AG04450 (cell line): ENCODE measurements at places on chromosomes 16 and 17. TPM values are rescaled to one million over a fixed set of nuclear protein-coding genes. Genes with fewer than 3 reads are reported as not detected.

DNA sequence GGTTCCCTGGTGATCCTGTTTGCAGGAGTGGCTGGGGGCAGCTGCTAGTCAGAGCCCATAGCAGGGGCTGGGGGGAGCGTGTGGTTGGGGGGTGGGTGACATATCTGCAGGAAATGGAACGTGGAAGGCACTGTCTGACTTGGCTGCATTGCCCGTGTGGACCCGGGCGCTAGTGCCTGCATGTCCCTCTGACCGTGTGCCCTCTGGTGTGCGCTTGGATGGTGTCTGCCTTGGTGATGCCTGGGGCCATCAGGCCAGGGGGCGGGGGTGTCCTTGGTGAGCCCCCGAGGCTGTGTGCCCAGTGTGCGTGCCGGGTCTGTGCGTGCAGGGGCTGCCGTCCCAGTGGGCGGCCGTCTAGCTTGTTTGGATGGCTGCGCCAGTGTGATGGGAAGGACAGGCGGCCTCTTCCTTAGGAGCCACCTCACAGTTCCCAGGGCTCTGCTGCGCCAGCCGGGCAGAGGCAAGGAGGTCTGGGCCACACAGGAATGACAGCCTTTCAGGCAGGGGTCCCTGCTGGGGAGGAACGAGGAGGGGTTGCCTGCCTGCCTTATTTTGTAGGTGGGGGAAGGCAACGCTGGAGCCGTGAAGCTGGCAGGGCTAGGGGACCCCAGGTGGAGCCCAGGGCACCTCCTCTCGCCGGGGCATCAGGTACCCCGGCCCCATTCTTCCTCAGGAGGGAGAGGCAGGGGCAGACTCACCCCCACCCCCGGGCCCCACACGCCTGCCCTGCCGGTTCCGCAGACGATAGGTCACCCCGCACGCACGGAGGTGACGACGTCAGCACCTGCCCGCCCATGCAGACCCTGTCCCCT is 693 bp downstream of the NDRG4 start:
- no peak for DNase-seq

- DNase-seq = no peak
Measured at GRCh38 chr16:85206472-85207356, 94.4 kb upstream of the CIBAR2 start.

DNA sequence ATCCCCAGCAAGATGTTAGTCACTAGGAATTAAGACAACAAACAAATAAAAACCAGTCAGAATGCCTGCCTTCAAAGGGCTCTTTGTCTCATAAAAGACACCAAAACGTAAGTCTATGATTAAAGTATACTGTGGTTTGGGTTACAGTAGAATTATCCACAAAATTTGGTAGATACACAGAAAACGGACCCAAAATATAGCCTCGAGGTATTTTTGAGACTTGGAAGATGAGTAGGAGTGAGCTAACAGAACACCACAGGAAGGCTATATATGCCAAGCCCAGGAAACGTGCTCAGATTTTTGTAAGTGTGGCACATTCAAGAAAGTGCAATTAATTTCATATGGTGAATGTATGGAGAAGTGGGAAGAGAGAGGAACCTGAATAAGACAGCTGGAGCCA is 831.4 kb downstream of the CDH11 start:
- no peak for DNase-seq

- no peak for DNase-seq
Measured at GRCh38 chr16:74661064-74661463, 5.6 kb downstream of the RFWD3 start.

DNA sequence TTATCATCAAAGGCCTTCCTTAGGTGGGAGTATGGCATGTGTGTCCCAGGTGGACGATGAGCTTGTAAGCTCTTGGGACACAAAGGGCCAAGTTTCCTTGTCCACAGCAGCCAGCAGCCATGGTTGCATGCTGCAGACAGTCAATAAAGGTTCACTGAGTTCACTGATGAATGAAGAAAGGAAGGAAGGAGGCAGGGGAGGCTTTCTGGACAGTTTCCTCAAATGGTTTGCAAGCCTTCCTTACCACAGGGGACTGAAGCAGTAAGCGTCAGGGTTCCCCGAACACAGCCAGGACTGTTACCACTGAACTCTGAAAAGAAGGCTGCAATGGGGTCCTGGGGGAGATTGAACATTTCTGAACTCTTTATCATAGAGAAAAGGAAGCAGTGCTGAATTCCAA is 111.1 kb downstream of the GAS7 start:
- no peak for DNase-seq

GRCh38 chr17:49456183-49456965 is 38.7 kb upstream of the NGFR start:
- peak; percentile 50 for DNase-seq

GRCh38 chr16:85898521-85899442 is at the start of gene IRF8:
Gene IRF8, plus strand, starts transcription at chr16:85899162. Its CDS starts 3,854 bp downstream, at chr16:85903016.
- no peak for DNase-seq

DNA sequence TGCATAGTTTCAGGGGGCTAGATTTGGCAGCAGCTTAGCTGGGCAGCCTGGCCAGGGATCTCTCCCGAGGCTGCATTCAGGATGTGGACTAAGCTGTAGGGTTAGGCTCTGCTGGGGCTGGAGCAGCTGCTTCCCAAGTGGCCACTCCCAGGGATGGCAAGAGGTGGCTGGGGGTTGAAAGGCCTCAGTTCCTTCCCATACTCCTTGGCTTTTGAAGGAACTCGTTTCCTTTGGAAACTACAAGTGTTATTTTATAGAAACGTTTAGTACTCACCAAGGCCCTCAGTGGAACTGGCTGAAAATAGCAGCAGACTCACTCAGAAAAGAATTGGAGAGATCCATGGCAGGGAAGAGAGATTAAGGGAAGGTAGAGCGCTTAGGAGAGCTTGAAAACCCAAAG is 76.4 kb downstream of the WWP2 start:
- DNase-seq = no peak

DNA sequence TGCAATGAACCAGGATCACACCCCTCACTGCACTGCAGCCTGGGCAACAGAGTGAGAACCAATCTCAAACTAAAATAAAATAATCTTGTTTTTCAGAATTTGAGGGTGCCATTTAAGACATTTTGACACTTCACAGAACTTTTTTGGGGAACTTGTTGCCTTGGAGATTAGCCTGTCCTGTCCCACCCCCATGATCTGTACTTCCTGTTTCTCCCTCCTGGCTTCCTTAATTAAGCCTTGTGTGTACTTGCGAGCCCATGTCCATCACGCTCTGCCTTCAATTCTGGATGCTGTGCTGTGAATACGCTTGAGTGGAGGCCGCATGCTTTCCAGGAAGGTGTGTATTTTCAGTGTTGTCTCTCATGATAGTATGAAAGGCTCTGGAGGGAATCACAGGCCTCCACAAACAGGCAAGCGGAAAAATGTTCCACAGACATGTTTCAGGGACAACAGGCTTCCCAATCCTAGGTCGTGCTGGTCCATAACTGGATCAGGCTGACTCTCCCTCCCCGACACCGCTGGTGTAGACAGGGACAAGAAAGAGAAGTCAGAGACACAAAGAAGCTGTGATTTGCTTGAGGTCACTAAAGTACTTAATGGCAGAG is 56.9 kb downstream of the NOS2 start:
- DNase-seq = no peak

- no peak for DNase-seq
Measured at GRCh38 chr16:85568519-85568918, 44.6 kb upstream of the GSE1 start.

GRCh38 chr17:57121308-57122042 is 36.4 kb downstream of the AKAP1 start:
- DNase-seq = no peak

DNA sequence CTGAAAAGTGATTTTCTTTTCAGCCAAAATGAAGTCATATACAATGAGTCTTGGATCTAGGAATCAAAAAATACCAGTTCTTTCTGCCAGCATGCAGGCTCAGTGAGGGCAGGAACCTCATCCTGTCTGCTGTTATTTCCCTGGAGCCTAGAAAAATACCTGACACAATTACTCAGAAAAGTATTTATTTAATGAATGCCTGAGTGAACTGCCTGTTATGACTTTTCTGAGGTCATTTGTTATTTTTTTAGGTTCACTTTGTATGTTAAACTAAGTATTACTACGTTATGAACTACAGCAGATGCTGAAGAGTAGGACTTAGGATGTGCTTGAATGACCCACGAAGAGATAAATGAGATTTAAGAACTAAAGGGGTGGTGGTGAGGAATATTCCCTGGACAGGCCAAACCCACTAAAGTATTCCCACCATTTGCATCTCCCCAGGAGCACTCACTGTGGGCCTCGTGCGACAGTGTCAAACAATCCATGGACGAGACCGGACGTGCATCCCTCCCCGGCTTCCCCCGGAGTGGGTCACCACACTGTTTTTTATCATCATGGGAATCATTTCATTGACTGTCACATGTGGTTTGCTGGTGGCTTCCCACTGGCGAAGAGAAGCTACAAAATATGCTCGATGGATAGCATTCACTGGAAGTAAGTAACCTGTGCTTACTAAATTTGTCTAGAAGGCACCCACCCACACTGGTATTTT is 17.1 kb upstream of the VWA3A start:
- DNase-seq = peak; percentile 15

GRCh38 chr16:58853854-58854791 is 120.0 kb upstream of the GOT2 start:
- no peak for DNase-seq

GRCh38 chr17:29838961-29839360 is 91.1 kb downstream of the SSH2 start:
- no peak for DNase-seq

GRCh38 chr17:67716405-67716798 is 1.3 kb upstream of the NOL11 start:
- no peak for DNase-seq

DNA sequence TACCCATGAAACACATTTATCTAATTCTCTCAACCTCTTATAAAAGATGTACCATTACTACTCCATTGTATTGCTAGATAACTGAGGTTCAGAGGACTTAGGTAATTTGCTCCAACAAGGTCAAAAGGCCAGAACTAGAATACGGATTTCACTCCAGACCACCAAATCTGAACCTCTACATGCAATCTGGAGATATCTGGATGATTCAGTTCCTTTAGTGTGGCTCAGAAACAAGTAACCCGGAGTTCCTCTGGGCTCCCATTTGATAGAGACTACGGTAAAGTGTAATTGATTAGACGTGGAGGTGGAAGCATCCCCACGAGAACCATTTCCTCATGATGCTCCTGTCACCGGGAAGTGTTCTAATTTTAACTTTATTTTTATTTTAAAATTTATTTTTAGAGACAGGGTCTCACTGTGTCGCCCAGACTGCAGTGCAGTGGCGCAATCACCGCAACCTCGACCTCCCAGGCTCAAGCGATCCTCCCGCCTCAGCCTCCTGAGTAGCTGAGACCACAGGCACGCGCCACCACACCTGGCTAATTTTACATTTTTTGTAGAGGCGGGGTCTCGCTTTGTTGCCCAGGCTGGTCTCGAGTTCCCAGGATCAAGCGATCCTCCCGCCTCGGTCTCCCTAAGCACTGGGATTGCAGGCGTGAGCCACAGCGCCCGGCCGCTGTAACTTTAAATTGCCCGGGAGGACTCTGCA is 608 bp upstream of the COX10 start:
- DNase-seq = no peak

GRCh38 chr17:14813649-14814370 is 451.3 kb downstream of the PMP22 start:
- DNase-seq = no peak

- no peak for DNase-seq
Measured at GRCh38 chr16:68273459-68273858, 9.1 kb downstream of the SLC7A6 start.

GRCh38 chr16:52786091-52786490 is 239.1 kb upstream of the TOX3 start:
- DNase-seq = no peak

DNA sequence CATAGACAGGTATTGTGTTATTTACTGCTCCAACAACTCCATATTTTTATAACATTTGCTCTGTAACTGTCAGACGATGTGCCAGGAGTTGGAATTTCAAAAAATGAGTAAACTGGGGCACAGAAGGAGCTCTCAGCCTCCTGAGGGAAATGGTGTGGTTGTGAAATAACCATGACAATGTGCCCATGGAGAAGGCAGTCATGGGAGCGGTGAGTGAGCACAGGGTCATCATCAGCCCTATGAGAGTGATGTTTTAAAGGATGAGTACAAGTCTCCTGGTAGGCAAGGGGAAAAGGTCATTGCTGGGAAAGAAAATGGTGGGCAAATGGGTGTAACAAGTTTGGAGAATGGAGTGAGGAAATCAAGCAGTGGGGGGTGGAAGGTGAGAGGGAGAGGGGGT is 115.0 kb upstream of the SEC14L1 start:
- no peak for DNase-seq

GRCh38 chr16:84059111-84059510 is 16.5 kb upstream of the SLC38A8 start:
- no peak for DNase-seq

GRCh38 chr16:84013787-84014569 is 28.6 kb downstream of the SLC38A8 start:
- no peak for DNase-seq

GRCh38 chr17:38440614-38441397 is 12.5 kb downstream of the ARHGAP23 start:
- DNase-seq = no peak

- no peak for DNase-seq
Measured at GRCh38 chr16:89615596-89616090, 2.2 kb downstream of the DPEP1 start.

DNA sequence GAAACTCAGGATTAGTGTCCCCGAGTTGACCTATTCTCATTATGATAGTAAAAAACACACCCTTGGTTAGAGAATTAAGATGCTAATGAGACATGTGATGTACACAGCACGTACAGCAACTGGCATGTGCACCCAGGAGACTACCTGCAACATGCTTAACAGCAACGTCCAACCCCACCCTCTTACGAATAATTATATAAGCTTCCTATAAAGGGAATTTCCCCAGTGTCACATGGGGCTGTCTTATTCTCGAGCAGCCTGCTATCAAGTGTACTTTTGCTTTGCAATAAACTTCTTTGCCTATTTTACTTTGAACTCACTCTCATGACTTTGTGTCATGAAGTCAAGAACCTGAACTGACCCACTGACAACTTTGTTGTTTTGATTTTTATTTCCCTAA is 62.4 kb upstream of the PMFBP1 start:
- DNase-seq = no peak

GRCh38 chr16:66155933-66156332 is 210.6 kb upstream of the CDH5 start:
- no peak for DNase-seq

GRCh38 chr16:22634954-22635353 is 124.3 kb downstream of the NPIPB5 start:
- DNase-seq = no peak

ARHGDIG gene
- not detected in 2 replicates for polyA plus RNA-seq

SYNGR3 gene
- polyA plus RNA-seq = 1.8 and 2.3 TPM in 2 replicates

COPZ2 gene
- polyA plus RNA-seq = 107 and 122 TPM in 2 replicates

CIBAR2 gene
- polyA plus RNA-seq = 0.31 and 0.41 TPM in 2 replicates

TSNAXIP1 gene
- 0.92 and 1.1 TPM in 2 replicates for polyA plus RNA-seq

FOXK2 gene
- 21.7 and 24.3 TPM in 2 replicates for polyA plus RNA-seq

CAMKK1 gene
- polyA plus RNA-seq = 2.8 and 3.3 TPM in 2 replicates

COPRS gene
- polyA plus RNA-seq = 55.2 and 61.1 TPM in 2 replicates

HES7 gene
- not detected in 2 replicates for polyA plus RNA-seq

TERB1 gene
- not detected in 2 replicates for polyA plus RNA-seq

PRDM7 gene
- not detected in 2 replicates for polyA plus RNA-seq

SMYD4 gene
- 5.6 and 5.7 TPM in 2 replicates for polyA plus RNA-seq

SLC6A2 gene
- not detected in 2 replicates for polyA plus RNA-seq

B4GALNT2 gene
- 0.01 TPM in 2 replicates for polyA plus RNA-seq

SDR42E2 gene
- polyA plus RNA-seq = not detected in 2 replicates

MT1F gene
- polyA plus RNA-seq = 0.21 and 0.35 TPM in 2 replicates

SEPHS2 gene
- polyA plus RNA-seq = 41.2 and 47.1 TPM in 2 replicates
